ENCODE measurements at places on chromosomes 5 and 9.
A peak's percentile ranks its signal among the peaks of the same experiment; 100 is the strongest.

DNA sequence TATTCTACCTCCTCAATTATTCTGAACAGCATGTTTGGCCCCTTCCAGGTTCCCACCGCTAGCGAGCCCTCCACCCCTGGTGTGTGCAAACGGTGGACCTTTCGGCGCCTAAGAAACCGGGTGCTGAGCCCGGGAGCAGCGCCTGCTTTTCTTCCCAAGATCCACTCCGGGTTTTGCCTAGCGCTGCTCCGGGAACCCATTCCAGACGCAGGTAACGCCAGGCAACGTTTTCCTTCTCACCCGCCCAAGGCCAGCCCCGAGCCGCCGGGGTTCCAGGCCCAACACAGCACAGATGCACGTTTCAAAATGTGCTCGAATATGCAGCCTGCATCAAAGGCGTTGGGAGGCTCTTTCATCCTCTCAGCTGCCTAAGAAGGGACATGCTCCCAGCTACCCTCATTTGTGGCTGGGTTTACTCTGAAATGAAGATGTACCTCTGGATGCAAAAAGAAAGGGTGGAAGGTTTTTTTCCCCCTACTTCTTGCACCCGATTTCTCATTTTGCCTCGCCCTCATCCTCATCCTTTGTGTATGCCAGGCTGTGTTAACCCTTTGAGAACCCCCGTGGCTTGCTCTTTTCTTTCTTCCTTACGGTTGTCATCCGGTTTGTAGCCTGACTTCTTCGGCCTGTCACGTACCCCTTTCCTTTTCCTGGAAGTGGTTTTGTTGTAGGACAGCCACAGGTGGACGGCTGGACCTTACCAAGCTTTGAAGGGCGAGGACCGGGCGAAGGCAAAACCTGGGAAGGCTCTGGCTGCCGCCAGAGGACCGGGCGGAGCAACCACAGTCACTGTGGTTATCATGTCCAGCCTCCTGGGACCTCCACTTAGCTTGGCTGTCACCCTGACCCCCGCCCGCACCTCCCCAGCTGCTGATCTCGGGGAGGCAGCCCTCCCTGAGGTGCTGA, 226.9 kb downstream of the SMARCA2 start:
- DNase-seq = peak; percentile 7

DNA sequence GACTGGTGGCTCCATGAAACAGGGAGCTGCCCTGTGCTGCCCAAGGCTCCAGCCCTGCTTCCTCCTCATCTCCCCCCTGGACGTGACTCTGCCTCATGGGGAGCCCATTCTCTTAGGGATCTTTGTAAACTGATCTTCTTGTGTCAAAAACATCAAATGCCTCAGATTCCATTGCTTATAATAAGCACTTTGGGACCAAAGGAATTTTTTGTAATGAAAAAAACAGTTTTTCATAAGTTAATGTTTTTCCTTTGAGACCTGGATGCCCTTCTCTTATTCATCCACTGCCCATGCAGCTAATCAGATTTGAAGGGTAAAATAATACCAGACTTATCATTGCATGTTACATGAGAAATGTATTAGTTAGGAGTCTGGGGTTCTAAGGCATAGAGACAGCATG, 41.7 kb downstream of the PALM2AKAP2 start:
- no peak for DNase-seq

GRCh38 chr9:106964329-106964728, 101.4 kb downstream of the ZNF462 start:
- no peak for DNase-seq

GRCh38 chr9:105911104-105911911, 217.0 kb downstream of the TMEM38B start:
- DNase-seq = no peak

- no peak for DNase-seq
Observed at GRCh38 chr5:1182633-1183423, 18.6 kb upstream of the SLC6A19 start.

GRCh38 chr9:131833906-131834305, 94.0 kb upstream of the RAPGEF1 start:
- DNase-seq = no peak

GRCh38 chr9:4421847-4422246, 68.4 kb upstream of the SLC1A1 start:
- DNase-seq = no peak

GRCh38 chr5:141637767-141638419, 1.1 kb downstream of the RELL2 start:
- DNase-seq = peak; percentile 40
